ENCODE measurements at places on chromosomes 5 and 9.

DNA sequence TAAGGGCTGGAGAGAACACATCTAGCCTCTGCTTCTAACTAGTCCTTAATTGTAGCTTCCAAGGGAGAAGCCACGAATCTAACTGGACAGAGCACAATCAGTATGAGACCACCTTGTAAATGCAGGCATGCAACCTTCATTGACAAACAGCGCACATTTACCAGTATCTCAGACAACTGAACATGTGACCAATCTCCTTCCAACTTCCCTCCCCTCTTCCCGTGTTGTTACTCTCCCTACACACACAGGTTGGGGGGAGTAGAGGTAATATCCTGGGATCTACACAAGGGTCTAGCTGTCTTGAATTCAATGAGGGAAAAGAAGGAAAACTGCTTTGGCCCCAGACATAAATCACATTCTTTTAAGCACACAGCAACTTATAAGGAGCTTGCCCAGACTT is 77.6 kb downstream of the LIFR start:
- no peak for DNase-seq

DNA sequence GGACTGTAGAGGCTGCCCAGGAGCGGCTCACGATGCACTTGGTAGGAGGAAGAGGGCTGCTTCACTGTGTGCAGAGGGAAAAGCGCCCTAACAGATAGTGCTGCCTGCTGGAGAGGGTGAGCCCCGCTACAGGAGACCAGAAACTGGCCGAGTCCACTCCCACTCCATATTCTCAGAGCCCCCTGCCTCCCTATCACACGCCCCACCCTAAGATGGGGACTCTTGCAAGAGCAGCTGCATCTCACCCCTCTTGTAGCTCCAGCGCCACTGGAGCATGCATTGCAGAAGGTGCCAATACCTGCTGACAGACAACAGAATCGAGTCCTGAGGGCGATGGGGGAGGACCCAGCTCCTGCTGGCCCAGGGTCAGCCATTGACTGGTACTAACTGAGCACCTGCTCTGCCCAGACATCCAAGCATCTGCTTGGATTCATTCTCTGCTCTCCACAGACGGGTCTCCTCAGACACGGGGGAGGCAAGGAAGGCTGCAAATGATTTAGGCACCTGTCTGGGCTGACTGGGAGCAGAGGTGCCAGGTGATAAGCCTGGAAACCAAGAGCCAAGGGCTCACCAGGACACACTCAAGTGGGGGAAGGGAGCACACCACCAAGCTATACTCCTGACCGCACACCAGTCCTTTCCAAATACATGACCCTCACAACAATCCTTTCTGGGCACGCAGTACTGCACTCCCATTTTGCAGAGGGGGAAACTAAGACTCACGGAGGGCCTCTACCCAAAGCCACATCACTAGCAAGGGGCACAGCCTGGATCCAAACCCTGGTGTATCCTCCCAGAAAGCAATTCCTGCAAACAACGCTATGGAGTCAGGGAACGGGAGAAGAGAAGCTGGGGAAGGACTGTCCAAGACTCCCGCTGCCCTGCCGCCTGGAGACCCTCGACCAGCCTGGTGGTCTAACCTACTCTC is 1.6 kb downstream of the BICD2 start:
- DNase-seq, result no peak

DNA sequence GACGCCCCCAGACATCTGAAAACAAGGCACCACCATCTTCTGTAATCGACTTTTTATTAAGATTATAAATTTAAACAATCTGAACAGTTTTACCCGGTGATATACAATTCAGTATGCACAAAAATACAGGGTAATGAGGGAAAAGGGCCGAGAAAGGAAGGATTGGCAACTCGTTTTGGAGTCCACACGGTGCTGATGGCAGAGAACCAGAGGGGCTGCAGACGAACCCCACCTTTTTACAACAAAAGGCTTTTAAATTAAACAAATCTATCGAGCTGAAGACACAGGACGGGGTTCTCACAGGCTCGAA is 2.6 kb downstream of the IER5L start:
- DNase-seq, result no peak

DNA sequence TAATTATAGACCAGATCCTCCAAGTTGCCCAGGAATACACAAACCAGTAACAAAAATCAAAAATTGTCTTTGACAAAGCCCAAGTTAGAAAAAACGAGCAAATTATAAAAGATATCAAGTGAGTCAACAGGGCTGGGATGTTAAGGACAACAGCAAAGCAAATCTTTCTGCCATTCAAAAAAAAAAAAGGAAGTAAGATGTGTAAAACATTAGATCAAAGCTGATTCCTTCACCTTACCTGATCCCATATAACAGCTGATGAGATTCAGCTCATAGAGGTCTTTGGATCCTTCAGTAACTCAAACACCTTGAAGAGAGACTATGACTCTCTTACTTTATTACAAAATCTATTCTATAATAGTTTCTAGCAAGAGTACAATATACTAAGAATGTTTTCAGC is 100.9 kb downstream of the STRBP start:
- DNase-seq, result no peak

- DNase-seq, result no peak
These were observed 21.0 kb upstream of the CDKN2B start for GRCh38 chr9:22030101-22030598.

DNA sequence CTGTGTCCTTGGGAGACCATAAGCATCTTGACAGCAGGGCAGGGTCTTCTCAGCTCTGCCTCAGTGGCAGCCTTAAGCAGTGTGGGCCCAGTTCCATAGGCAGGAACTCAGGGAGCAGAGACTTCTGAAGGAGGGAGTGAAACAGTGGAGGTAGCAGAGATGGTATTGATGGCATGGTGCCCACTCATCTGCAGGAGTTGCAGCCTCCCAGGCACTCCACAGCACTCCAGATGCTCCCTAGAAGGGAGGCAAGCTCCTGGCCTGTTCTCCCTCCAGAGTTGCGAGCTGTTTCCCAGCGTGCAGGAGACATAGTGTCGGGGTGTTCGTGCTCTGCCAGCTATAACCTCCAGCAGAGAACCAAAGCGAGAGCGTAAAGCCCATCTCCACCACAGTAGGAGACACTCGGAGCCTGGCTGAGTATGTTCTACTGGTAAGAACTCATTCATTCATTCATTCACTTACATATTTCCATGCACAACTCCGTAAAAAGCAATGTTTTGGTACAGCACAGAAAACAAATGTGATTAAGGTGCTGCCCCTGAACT is 31.4 kb upstream of the UNC5A start:
- no peak for DNase-seq

GRCh38 chr5:5454391-5454790 is 31.9 kb downstream of the ICE1 start:
- no peak for DNase-seq

DNA sequence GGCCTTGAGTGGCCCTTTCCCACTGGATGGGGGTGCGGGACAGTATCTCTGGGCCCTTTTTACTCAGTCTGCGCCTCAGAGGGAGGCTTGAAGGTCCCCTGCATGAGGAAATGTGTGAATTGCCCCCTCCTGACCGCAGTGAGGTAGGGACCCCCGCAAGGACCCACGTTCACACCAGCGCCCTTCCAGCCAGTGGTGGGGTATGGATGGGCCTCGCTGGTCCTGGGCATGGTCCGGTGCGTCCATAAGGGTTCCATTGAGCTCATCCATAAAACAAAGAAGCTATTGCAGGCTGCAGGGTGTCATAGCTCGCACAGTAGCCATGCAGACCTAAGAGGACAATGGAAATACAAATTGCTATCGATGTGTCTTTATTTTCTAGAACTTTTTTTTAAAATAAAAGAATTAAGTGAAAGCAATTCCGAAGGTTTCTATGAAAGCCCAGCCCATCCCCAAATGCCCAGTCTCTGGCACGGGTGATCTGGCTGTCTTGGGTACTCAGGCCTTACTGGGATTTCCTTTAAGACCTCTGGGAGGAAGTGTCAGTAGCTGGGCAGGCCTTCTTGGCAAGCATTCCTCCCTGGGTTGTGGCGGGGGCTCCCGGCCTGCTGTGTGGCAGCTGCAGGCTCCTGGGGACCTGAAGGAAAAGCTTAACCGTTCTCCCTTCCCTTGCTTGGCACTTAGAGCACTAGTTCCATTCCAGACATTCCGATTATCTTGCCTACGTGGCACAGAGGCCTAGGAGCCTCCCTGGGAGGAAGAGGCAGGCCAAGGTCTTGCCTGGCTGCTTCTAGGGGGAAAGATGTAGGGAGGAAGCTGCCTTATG is 1.5 kb upstream of the SEMA5A start:
- no peak for DNase-seq

DNA sequence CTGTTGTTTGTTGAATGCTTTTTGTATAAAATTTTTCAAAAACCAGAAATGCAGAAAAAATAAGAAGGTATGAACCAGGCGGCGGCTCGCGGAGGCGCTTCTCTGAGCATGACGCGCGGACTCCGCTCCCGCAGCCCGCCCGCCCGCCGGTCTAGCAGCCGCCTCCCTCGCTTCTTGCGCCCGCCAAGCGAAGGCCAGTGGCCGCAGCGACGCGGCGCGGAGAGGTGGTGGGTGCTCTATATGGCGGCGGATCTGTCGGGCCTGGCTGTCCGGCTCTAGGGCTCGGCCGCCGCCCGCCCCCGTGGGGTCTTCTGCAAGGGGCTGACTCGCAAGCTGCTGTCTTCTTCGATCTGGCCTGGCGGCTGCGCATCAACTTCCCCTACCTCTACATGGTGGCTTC is 93.8 kb downstream of the ANKRD18A start:
- DNase-seq, result no peak
